ENCODE measurements at places on chromosomes 7 and 10. TPM values are rescaled to one million over a fixed set of nuclear protein-coding genes. Genes with fewer than 3 reads are reported as not detected.

SPACDR gene
- total RNA-seq: 4.3 TPM

STRIP2 gene
- 9.1 TPM for total RNA-seq

SUGCT gene
- total RNA-seq: 1.6 TPM

C10orf143 gene
- total RNA-seq: 3.4 TPM

PRR15 gene
- 2.9 TPM for total RNA-seq

NOD1 gene
- 32.7 TPM for total RNA-seq

ALOX5 gene
- 0.18 TPM for total RNA-seq

CTAGE8 gene
- total RNA-seq: 0.80 TPM

MOGAT3 gene
- total RNA-seq: not detected

SLC26A5 gene
- total RNA-seq: 3.0 TPM

NYAP1 gene
- total RNA-seq: 2.2 TPM

DNA sequence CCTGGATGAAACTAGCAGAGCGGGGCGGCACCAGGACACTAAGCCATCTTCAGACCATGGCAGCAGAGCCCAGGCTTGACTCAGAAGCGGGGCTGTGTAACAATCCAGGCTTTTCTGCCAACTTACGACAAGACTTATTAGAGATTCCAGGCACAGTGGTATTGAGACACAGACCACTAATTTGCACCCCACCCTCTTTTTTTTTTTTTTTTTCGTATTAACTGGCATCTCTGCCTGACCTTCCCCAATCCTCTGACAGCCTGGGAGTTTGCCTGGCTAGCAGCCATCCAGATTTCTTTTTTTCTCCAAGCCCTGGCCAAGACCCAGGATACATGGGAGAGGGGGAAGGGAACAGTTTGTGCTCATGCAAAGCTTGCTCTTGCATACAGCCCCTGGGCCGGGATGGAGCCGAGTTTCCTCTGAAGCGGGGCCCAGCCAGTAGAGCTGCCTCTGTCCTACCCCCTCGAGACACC, 182.4 kb downstream of the PLXNA4 start:
- no peaks in the 10 kb centered on the region for H3K36me3 ChIP-seq
- H3K27ac ChIP-seq: no peak overlapping the region
- H3K4me3 ChIP-seq: no peak overlapping the region
- DNase-seq: no peak

DNA sequence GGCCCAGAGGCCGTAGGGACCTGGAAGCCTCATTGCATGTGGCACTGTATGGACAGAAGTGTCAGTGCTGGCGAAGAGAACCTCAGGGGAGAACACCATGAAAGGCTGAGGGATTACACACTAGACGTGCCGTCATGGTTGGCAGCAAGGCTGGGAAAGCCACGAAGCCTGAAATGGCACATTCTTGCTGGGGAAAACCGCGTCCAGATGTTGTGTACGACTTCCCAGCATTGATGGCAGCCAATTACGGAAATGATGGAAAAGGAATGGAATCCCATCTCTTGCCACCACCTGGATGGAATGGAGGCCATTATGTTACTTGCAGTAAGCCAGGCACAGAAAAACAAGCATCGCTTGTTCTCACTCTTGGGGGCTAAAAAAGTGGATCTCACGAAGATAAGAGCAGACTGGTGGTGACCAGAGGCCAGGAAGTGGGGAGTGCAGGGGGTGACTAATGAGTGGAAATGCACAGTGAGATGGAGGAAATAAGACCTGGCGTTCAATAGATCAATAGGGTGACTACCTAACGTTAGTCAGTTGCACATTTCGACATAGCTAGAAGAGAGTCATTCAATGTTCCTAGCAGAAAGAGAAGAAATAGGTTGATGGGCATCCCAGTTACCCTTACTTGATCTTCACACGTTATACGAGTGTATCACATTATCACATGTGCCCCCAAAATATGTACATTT, 14.6 kb upstream of the PWWP2B start:
- H3K27me3 ChIP-seq: peaks cover 10% of the 10 kb centered on the region
- no peak overlapping the region for H3K4me3 ChIP-seq
- peaks cover 24% of the 10 kb centered on the region for H3K4me1 ChIP-seq
- no peak for DNase-seq

DNA sequence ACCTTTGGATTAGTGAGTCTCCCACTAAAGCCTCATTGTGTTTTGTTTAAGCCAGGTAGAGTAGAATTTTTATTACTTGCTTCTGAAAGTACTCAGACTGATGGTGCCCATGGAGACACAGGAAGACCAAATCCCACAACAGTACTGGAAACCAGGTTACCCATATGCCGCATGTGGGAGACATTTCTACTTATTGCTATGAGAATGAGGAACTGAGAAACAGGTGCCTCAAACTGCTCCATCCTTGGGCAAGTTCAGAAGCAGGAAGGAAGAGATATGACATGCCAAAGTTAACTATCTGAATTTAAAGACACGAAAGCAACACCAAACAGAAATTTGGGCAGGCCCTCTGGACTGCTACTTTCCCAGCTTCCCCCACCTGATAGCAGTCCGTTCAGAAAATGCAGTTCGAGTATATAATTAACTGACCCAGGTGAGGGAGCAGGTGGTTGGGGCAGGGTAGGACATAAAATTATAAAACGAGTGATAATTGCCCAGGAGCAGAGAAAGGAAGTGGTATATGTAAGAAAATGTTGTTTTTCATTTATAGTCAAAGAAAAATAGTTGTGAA, 382.3 kb upstream of the MTPN start:
- no peak overlapping the region for H3K4me3 ChIP-seq
- DNase-seq: no peak
- no peaks in the 10 kb centered on the region for H3K36me3 ChIP-seq
- H3K27ac ChIP-seq: no peak overlapping the region
- peaks cover 1% of the 10 kb centered on the region for H3K27me3 ChIP-seq
- H3K4me1 ChIP-seq: no peaks in the 10 kb centered on the region

DNA sequence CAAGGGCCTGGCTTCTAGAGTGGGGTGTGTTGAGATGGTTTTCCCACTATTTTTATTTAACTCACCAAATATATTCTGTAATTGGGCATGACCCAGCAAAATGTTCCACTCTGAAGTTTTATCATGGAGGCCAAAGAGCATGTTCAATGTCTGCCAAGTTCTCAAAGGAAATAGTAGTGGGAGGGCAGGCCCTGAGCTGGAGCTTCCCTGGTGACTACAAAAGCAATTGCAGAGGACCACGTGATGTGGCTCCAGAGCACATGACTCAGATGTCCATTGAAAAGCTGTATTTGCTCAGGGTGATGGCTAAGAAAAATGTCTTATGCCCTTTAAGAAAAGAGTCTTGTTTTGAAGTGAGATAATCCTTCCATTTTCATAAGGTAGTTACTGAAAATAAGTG, 1024.8 kb downstream of the LRMDA start:
- H3K27ac ChIP-seq: no peak overlapping the region
- no peak for DNase-seq
- H3K4me3 ChIP-seq: no peak overlapping the region
- H3K4me1 ChIP-seq: no peaks in the 10 kb centered on the region
- H3K27me3 ChIP-seq: peaks cover 4% of the 10 kb centered on the region

DNA sequence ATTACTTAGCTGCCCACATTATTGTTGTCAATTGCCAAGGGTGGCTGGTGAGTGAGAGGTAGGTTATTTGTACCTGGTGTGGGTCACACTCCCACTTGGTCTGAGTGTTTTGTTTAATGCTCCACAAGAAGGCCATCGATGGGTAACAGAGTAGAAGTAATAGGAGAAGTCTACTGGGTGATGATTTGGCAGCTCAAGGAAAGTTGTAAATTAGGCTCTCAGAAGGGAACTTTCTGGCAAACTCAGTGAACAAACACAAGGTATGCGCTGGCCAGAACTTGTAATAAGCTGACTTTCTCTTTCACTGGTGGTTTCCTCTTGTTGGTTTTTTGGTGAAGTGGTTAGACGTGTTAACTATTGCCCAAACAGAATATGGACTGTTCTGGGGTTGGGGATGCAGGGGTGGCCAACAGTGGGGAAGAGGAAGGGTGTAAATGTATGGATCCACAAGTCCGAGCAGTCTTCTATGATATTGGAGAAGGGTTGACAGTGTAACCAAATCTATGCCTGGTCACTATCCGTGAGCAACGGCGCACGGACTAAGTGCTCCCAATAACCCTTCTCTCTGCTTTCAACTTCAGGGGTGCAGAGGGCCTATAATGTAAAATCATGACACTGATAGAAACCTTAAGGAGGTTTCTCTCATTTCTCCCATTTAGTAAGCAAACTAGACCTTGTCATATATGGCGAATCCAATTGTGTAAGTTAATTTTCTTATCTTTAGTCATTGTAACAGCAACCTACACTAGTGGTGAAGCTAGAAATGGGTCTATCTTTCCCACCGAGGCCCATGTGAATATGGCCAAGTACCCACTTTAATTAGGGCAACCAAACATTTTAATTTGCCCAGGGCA, 212.8 kb downstream of the PTEN start:
- no peak overlapping the region for H3K27ac ChIP-seq
- peaks cover 6% of the 10 kb centered on the region for H3K4me1 ChIP-seq

DNA sequence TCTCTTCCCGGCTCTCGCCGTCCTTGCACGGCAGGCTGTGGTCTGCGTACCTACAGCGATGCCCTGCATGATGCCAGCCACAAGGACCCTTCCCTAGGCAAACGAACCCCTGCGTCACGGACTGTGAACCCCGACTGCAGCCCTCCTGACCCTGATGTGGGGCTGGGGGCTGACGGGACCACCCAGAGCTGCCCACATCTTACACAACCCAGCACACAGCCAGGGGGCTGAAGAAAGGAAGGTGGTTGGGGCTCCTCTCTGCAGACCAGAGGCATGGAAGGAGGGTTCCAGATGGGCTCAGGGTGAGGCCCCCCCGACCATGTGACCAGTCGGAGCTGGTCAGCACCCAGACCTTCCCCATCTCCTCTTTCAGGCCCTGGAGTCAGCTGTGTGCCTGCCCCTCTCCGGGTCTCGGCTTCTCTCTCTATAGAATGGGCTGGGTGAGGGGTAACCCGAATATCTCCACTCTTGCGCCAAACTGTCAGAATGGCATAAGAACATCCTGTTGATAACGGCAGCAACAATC, 41.4 kb downstream of the EBF3 start:
- no peaks in the 10 kb centered on the region for H3K4me1 ChIP-seq
- H3K27ac ChIP-seq: no peak overlapping the region
- H3K27me3 ChIP-seq: peaks cover 5% of the 10 kb centered on the region

DNA sequence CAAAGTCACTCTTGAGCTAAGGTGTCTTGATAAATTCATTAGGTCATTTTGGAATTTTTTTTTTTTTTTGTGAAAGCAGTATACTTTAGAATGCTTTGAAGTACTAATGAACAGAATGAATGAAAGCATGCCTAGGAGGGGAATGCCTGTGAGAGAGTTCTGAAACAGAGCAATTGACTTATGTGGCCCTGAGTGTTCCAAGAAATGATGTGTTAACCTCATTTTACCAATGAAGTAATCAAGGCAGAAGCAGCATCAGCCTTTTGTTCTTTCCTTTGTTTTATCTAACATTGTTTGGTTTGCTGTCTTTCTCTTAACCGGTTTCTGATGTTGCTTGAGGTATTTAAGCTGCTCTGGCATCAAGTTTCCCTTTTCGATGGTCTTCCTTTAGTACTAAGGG, 154.6 kb upstream of the HGF start:
- no peak overlapping the region for H3K4me3 ChIP-seq
- no peak for DNase-seq
- H3K36me3 ChIP-seq: no peaks in the 10 kb centered on the region
- H3K4me1 ChIP-seq: peaks cover 4% of the 10 kb centered on the region

DNA sequence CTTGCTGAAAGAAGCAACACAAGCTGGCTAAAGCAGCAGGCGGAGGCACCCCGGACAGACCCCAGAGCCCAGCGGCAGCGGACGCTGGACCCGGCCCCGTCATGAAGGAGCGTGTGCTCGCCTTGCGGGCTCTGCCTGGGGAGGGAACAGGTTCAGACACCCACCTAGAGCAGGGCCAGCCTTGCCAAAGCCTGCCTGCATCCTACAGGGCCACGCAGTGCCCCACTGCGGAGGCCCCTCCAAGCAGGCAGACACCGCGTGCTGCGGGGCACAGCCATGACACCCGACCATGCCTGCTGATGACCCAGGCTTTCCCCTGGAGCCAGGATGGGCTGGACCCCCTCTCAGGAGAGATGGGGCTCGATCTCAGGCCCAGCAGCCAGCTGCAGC, 91.7 kb downstream of the MAD1L1 start:
- H3K27me3 ChIP-seq: peaks cover 14% of the 10 kb centered on the region
- no peak overlapping the region for H3K27ac ChIP-seq
- no peak overlapping the region for H3K4me3 ChIP-seq
- H3K4me1 ChIP-seq: no peaks in the 10 kb centered on the region
- peaks cover 28% of the 10 kb centered on the region for H3K36me3 ChIP-seq
- no peak for DNase-seq

- no peak overlapping the region for H3K27ac ChIP-seq
- H3K27me3 ChIP-seq: peaks cover 6% of the 10 kb centered on the region
- H3K36me3 ChIP-seq: no peaks in the 10 kb centered on the region
- no peak overlapping the region for H3K4me3 ChIP-seq
- H3K4me1 ChIP-seq: peaks cover 10% of the 10 kb centered on the region
Measured at GRCh38 chr7:2299131-2299829, 15.0 kb downstream of the SNX8 start.

DNA sequence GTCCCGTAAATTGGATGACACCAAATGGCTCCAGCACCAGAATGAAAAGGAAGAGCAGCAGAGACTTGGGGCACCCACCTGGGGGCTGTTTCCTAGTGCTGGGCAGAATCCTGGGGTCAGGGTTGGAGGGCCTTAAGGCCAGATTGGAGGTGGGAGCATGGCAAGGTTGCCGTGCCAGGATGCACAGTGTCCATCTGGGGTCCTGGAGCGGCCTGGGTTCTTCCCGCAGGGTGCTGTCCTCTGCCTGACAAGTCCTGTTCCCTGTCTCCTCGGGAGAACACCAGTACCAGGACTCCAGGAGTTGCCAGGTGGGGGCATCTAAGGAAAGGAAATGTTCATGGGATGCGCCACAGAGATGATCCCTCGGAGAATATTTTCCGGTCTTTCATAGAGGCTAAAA, 42.8 kb downstream of the MGMT start:
- no peak for DNase-seq
- H3K27ac ChIP-seq: no peak overlapping the region
- no peaks in the 10 kb centered on the region for H3K36me3 ChIP-seq
- peaks cover 5% of the 10 kb centered on the region for H3K4me1 ChIP-seq

DNA sequence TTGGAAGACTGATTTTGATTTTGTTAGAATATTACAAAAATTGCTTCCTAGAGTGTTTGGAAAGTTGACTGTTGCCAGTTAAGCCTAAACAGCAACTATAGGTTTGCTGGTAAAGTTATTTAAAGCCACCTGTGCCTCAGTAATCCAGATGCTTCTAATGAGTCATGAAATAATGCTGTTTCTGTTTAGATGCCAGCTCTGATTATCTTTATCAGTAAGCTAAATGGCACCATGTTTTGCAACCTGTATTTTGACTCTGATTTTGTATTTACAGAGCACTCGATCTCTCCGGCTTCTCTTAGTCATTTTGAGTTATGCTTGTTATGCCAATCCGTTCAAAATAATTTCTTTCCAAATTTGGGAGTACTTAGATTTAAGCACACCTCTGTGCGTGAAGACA, 366.1 kb downstream of the EXOC4 start:
- H3K36me3 ChIP-seq: no peaks in the 10 kb centered on the region
- no peak for DNase-seq
- no peak overlapping the region for H3K4me3 ChIP-seq

GRCh38 chr10:125014836-125015355, 73.0 kb downstream of the ZRANB1 start:
- H3K4me1 ChIP-seq: peaks cover 33% of the 10 kb centered on the region
- H3K27me3 ChIP-seq: peaks cover 12% of the 10 kb centered on the region
- no peak overlapping the region for H3K27ac ChIP-seq
- H3K36me3 ChIP-seq: peaks cover 33% of the 10 kb centered on the region
- no peak overlapping the region for H3K4me3 ChIP-seq

GRCh38 chr10:44938956-44939355, 20.6 kb upstream of the RASSF4 start:
- H3K36me3 ChIP-seq: peaks cover 4% of the 10 kb centered on the region
- H3K27ac ChIP-seq: no peak overlapping the region

- no peak overlapping the region for H3K4me3 ChIP-seq
- no peaks in the 10 kb centered on the region for H3K36me3 ChIP-seq
- no peak overlapping the region for H3K27ac ChIP-seq
- peaks cover 17% of the 10 kb centered on the region for H3K4me1 ChIP-seq
- no peaks in the 10 kb centered on the region for H3K27me3 ChIP-seq
Measured at GRCh38 chr7:18125476-18125875, 97.8 kb upstream of the PRPS1L1 start.
